CD4-positive, alpha-beta T cell treated with Interleukin-6 at 100 ng/mL for 8 hours (primary cell): ENCODE measurements at places on chromosomes 4 and X.
A peak's percentile ranks its signal among the peaks of the same experiment; 100 is the strongest.

- no peak for DNase-seq
Measured at GRCh38 chrX:350534-351323, 32.1 kb upstream of the GTPBP6 start.

GRCh38 chrX:130418066-130418465 lies 16.3 kb downstream of the RBMX2 start:
- DNase-seq: no peak

GRCh38 chr4:122826079-122826527 lies 528 bp upstream of the FGF2 start:
- DNase-seq: no peak

- DNase-seq: no peak
Measured at GRCh38 chrX:15160558-15161095, 109.3 kb downstream of the ASB9 start.

- DNase-seq: no peak
Measured at GRCh38 chr4:151690164-151690870, 70.5 kb downstream of the GATB start.

DNA sequence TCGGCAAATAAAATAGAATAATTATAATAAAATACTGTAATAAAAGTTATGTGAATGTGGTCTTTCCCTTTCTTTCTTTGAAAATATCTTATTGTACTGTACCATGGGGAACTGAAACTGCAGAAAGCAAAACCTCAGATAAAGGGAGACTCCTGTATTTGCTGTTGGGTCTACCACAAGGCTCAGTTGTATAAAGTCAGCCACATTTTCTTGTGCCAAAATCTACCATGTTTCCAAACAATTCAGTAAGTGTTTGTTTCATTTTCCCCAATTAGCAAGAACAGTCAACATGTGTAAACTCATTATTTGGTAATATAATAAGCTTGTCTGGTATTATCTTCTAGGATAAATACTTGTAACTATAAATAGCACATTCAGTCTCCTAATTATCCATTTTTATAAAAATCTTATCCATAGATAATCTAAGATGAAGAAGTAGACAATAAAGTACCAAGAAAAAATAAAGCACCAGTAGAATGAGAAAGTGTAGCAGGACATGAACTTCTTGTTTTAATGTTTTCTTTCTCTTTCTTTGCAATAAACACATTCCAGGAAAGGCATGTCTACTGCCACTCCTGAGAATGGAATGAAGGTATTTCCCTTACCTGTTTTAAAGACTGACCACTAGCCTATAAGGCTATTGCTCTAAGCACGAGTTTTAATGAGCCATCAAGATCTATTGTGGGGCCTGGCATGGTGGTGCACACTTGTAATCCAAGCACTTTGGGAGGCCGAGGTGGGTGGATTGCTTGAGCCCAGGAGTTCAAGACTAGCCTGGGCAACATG lies 15.0 kb upstream of the OTUD4 start:
- DNase-seq: no peak

DNA sequence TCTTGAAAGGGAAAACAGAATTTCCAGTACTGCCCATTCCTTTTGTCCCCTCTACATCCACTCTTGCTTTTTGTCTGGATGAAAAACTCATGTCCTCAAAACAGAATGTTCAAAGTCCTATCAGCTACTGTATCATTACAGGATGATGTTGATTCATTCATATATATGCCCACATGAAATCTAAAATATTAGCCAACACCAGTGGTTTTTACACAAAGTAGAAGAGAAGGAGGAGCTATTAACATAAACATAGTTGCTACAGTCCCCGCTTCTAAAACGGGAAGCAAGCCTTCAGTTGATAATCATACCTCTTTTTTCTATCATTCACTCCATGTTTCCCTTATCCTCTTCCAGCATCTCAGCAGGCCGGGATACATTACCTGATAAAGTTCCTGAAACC lies 7.7 kb upstream of the THOC2 start:
- DNase-seq: no peak

DNA sequence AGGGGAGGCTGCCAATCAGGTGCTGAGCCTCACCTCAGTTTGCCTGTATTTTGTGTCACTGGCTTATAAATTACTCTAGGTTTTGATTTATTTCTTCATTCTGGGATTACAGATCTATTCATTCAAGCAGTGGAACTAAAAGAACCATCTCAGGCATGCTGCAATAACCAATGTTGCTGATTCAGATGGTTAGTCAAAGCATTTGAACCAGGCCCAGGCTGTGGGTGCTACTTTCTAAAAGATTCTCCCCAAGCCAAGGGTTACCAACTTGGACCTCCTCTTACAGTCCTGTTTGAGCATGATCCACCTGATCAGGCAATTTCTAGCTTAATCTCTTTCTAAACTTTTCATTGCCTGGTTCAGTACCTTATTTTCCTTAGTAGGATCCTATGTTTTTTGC lies 67.2 kb downstream of the TMEM131L start:
- DNase-seq: no peak

- DNase-seq: no peak
Measured at GRCh38 chr4:25580633-25581467, 74.8 kb upstream of the SLC34A2 start.

- DNase-seq: no peak
Measured at GRCh38 chr4:123569541-123569940, 172.9 kb downstream of the SPRY1 start.

- no peak for DNase-seq
Measured at GRCh38 chrX:9204560-9204959, 170.6 kb upstream of the FAM9B start.

- no peak for DNase-seq
Measured at GRCh38 chrX:150487369-150488094, 80.9 kb upstream of the MTM1 start.

- no peak for DNase-seq
Measured at GRCh38 chr4:141075553-141075952, 57.7 kb downstream of the RNF150 start.

- no peak for DNase-seq
Measured at GRCh38 chr4:66178906-66179305, 508.6 kb upstream of the EPHA5 start.

GRCh38 chr4:20443015-20443805 lies 191.5 kb downstream of the SLIT2 start:
- DNase-seq: no peak

GRCh38 chrX:136157187-136157586 lies 9.9 kb downstream of the FHL1 start:
- no peak for DNase-seq

GRCh38 chr4:172369471-172369959 lies 556.3 kb downstream of the GALNTL6 start:
- no peak for DNase-seq

GRCh38 chrX:2370456-2370855 lies 130.3 kb downstream of the DHRSX start:
- no peak for DNase-seq

DNA sequence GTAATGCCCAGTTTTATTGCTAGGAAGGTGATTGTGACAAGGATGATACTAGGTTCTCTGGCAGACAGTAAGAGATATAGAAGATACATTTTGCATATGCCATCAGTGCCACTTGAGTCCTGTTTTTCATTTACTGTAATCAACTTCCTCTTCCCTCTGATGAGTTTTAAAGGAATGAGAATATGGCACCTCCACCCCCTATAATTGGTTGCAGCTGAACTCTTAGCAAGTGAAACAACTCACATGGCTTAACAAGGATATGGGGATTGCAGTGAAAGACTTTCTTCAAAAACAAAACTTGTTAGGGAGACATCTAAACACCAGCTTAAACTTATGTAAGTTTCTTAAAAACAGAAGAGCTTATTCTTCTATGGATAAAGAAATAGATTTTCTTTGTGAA lies 90.0 kb downstream of the AREG start:
- DNase-seq: no peak

GRCh38 chrX:42415636-42416035 lies 362.3 kb downstream of the PPP1R2C start:
- no peak for DNase-seq

DNA sequence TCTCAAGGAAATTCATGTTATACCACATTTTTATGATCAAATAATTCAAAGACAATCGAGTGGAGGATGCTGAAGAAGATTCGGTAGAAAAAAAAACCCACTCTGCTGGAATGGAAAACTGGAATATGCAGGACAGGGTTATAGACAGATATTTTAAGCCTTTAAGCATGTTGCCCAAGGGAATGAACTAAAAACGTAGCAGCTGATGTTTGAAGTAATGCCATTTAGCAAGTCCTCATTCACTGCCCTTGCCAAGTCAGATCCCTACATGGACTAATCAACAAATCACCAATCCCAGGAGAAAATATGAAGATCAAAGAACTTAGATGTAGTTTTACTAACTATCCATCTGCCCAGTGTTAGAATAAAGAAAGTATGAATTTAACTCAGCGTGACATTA lies 75.6 kb upstream of the ETNPPL start:
- DNase-seq: no peak

GRCh38 chr4:164768516-164768915 lies 14.6 kb downstream of the SMIM31 start:
- no peak for DNase-seq

DNA sequence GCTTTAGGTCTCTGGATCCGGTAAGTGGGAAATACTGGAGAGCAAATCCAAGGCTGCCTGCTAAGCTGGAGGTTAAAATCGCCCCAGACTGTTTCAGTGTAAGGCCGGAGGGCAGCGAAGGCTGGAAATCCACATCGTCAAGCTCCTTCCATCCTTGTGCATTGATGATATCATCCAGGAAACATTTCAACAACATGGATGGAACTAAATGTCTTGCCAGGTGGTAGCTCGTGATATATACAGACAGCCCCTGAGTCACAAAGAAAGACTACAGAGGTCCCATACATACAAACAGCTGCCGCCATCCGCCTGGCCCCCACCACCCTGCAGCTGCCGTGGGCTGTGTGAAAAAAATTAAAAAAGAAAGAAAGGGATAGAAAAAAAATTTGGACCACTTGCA lies 148.9 kb upstream of the RBPJ start:
- DNase-seq: no peak

DNA sequence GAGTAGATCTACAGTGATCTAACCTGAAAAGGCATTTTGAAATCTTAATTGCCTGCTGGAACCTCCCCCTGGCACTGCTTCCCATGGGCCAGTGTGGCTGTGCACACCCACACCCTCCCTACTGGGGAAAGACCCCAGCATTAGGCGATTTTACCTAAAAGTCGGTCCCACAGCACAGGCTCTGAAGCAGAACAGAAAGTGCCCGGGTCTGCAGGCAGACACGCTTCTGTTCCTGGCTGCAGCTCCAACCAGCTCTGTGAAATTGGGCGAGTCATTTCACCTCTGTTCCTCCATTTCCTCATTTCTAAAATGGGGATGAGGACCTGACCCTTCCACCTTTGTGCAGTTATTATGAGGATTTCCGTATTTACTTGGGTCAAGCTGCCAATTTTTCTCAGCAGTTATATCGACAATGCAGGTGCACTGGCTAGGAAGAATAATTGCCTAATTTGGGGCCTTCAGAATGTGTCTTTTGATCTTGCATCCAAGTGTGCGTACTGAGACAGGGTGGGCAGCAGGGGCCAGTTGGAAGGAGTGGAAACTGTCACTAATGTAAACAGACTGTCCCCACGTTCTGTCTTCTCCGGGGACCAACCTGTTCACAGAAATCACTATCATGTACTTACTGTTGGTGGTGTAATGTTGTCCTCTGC lies 7.1 kb downstream of the KLF3 start:
- no peak for DNase-seq

GRCh38 chr4:100100985-100101384 lies 89.3 kb downstream of the DDIT4L start:
- no peak for DNase-seq

GRCh38 chr4:25939330-25939729 lies 25.3 kb downstream of the SMIM20 start:
- no peak for DNase-seq

DNA sequence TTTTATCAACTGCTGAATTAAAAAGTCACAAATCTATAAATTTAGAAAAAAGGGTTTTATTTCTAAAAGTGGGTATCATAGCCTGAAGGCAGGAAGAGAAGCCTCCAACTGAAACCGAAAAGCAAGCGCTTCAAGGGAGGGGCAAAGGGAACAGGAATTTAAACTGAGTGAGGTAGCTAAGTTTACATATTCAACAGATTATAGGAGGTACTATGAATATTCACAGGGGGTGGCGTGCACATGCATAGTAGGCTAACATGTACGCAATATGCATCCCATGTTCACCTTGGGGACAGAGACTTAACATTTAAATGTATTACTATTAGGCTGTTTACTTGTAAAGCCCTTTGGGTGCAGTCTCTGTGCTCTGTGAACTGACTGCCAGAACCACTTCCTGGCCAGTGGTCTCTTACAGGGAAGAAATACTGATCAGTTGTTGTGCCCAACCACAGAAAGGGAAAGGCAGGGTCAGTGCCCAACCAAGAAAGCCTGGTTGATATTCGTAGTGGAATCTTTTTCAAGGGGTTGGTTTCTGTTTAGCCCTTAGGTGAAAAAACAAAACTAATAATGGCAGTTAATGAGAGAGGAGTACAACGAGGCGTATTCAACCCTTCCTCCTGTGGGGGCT lies 168.7 kb upstream of the GALNTL6 start:
- DNase-seq: no peak

GRCh38 chrX:33465137-33465536 lies 253.8 kb upstream of the DMD start:
- DNase-seq: no peak

- peak; percentile 19 for DNase-seq
Measured at GRCh38 chrX:63686878-63687714, 97.9 kb downstream of the ARHGEF9 start.

DNA sequence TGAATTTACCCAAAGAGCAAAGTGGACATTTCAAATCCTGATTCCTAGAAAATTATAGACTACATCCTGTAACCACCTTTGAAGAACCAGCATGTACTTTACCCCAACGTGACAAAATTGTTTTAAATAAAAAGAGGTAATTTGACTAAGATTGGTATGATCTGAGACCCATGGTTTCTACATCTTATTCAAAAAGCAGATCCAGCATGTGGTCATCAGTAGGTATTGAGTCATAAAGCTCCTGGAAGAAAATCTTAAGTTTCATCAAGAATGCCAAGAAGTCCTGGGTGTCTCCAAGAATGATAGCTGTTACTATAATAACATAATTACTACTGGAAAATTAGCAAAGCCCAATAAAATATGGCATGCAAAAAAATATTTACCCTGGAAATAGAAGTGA lies 61.8 kb downstream of the NFKB1 start:
- no peak for DNase-seq
